Inflammatory macrophage treated with lipopolysaccharide for 1 hour (primary cell): ENCODE measurements at places on chromosomes 11 and 22.

DNA sequence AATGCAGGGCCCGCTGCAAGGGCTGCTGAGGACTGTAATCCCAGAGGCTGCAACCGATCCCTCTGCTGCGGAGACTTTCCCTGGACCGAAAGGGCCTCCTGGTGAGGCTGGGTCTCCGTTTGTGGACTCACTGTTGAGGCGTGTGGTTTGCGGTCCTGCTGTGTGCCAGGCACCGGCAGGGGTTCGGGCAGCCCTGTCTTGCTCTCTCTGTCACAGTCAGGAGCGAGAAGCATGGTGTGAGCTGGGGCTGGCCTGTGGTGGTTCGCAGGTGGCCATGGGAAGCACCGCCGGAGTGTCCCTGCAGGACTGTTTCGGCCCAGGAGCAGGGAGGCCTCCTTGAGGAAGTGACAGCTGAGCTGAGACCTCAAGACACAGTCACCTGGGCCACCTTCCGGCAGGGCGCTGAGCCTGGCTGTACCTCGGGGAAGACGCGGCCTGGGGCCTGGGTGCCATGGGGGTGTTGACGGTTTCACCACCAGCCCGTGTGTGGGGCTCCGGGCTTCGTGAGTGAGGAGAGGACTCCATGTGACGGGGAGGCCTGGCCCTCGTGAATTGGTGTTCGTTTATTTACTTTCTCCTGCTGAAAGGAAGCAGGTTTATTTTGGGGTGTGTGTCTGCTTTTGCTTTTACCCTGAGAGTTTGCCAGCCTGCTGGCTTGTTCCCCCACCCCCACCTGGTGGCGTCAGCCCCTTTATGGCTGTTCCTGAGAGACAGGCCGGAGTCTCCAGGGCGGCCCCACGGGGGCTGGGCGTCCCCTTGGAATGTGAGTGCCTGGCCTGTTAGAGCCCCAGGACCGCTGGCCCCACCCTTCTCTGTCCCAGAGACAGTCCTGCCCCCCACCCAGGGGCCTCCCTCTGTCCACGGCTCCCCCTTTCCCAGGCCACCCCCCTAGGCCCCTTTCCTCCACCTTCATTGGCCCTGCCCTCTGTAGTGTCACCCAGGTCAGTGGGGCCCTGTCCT is 122.5 kb downstream of the KCNQ1OT1 start:
- no peak for DNase-seq

DNA sequence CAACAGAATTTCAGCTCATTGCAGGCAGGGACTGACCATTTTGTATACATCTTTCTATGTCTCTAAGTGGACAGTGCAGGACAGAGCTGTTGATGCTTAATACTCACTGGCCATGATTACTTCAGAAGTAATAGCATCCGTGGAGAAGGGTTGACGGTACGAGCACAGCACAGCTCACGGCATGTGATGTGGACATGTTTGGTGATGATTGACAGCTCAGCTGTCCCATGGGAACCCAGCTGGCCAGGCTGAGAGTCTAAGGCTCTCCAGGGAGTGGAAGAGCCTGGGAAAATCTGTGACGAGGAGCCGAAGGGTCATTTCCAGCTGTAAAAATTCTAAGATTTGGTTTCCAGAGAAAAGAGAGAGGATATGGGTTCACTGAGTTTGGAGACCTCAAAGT is 198.2 kb downstream of the SNX19 start:
- DNase-seq = no peak

- no peak for DNase-seq
These were observed 123.8 kb downstream of the WT1 start for GRCh38 chr11:32311346-32312065.

DNA sequence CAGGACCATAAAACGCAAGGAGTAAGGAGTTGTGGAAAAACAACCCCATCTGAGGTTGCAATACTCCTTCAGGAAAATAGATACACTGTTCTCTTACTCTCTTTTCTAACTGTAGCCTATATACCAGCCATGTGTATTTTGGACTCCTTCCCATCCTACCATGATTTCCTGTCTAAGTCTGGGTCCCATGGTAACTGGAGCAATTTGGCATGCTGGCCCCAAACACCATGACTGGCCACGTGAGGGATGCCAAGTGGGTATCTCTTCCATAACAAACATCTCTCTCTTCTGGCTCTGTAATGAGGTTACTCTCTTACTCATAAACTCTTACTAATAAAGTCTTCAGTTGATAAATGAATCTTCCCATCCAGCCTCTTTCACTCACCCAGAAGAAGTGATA is 26.5 kb downstream of the ABTB2 start:
- DNase-seq = no peak

- no peak for DNase-seq
These were observed 17.6 kb upstream of the LRRC32 start for GRCh38 chr11:76688146-76688545.

DNA sequence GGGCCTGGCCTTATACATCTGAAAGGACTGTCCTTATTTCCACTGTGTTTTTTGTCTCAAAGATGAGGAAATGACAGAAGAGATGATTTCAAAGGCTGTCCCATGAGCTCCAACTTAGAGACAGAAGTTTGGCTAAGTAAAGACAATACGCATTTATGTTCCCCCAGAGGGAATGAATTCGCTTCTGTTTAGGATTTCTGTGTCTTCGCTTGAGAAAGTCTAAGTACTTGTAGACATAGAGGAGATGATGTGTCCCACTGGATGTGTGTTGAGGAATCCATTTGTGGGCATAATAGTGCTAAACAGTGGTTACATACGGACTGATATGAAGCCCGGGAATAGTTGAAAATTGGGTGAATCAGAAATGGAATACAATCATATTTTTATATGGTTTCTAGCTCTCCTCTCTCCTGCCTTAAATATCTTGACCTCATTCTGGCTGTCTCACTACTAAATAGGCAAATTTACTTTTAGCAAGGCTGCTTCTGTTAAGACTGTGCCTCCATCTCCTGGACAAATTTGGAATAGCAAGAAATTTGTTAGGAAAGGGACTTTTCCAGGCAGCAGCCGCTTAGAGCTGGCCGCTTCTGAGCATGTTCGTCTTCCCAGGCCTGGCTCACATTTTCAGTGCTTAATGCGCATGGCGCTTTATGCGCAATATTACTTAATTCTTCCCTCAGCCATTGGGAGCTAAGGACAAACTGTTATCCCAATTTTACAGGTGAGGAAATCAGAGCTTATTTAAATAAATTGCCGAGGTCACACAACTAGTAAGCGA is 1.9 kb upstream of the PEX26 start:
- DNase-seq = peak; percentile 74

DNA sequence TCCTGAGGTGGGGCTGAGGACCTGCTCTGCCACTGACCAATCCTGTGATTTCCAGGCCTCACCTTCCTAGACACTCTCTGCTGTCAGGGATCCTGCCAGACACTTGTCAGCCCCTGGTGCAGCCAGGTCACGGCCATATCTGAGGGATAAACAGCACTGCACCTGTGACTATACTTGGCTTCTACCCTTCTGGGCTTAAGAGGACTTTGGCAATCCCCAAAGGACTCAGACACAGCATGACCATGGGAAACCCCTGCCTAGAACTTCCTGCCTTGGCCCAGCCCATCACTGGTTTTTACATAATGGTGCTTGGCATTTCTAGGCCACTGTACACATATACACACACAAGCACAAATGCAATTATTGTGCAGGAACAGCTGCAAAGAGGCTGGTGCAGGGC is 11.6 kb upstream of the OLFML1 start:
- DNase-seq = peak; percentile 48

DNA sequence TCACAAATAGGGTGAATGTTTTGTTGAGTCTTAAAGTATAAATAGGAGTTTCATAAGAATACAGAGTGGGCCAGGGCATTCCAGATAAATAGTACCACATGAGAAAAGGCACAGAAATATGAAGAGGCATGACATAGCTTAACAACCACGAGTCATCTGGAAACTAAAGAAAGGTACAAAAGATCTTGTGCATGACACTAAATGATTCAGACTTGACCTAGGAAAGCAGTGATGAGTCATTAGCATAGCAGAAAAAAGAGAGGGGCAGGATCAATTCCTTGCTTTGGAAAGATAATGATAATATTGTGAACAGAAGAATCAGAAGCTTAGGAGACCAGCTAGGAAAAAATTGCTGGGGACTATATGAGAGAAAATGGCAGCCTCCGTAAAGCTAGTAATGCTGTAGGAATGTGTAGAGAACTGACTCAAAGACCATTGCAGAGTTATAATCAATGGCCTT is 47.6 kb upstream of the FIBIN start:
- DNase-seq = no peak

DNA sequence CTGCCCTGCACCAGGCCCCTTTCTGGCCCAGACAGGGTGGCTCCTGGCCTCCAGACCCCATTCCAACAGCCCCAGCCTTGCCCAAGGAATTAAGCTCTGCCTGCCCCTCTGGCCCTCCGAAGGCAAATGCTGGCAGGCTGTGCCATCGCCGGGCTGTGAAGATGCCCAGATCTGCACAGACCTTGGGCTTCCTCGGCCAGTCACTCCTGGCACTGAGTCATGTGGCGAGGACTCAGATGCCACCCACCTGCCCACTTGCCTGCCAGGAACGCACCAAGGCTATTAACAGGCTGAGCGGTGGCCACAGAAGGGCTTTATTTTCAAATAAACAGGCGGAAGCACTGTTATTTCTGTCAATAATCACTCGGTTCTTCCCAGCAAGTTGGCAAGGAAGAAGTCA is 50.3 kb upstream of the TTLL12 start:
- DNase-seq = no peak

- no peak for DNase-seq
These were observed 14.0 kb upstream of the ARHGAP42 start for GRCh38 chr11:100673063-100673462.

GRCh38 chr11:45692808-45693453 is 27.5 kb upstream of the CHST1 start:
- no peak for DNase-seq

DNA sequence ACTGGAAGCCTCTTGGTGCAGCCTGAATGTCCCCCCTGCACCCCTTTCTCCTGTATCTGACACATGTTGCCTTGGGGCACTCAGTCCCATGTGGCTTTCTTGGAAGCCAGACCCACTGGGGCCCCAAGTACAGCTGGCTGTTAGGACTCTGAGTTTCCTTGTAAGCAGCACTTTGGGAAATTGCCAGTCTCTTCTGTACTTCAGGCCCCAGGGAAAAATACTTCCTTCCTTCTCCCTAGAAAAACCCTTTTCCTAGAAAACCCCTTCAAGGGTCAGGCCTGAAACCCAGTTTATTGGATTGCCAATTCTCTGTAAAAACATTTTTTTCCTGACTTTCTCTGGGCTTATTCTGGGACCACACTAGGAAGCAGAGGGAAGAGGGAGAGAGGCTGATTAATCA is 360.3 kb downstream of the TENM4 start:
- no peak for DNase-seq
